ENCODE measurements at places on chromosomes 7 and 10.
A peak's percentile ranks its signal among the peaks of the same experiment; 100 is the strongest.

GRCh38 chr7:120856621-120857352 is 1.2 kb downstream of the TSPAN12 start:
- peak; percentile 42 for DNase-seq

- DNase-seq: no peak
Measured at GRCh38 chr7:112470194-112470593, 10.6 kb upstream of the LSMEM1 start.

DNA sequence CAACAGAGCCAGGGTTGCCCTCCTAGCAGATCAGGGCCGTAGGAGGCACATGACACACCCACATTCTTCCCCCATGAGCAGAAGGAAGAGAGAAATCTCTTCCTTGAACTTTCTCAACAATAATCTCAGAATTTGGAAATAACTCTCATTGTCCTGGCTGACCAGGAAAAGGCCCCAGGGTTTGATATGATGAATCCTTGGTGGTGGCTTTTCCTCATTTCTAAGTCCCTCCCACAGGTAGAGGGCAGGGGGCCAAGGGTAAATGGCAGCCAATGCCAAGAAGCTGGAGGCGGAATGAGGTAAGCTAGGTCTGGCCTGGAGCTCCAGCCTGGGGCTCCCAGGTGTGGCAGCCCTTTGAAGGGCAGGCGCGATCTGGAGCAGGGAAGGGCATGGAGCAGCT is 67.8 kb downstream of the GRB10 start:
- DNase-seq: no peak

DNA sequence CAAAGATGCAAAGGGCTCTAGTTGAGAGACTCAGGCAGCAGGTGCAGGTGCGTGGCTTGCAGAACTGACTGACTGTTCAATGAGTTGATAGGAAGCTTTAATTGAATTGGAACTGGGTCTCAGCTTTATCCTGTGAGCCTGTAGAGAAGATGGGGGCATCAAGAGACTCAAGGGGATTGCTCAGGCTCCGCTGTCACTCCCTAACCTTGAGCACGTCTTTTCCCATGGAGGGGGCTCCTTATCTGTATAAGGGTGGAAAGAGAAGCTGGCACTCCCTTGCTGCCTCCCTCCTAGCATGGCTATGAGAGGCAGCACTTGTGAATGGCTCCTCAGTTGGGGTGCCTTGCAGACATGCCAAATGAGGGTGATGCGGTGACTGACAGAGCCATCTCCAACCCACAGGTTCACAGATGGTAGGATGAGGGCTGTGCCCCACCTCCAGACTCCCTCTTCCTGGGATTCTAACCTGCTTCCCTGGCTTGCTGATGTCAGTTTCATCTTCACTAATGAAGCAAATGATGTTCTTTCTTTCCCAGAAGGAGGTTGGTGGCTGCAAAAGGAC is 12.4 kb upstream of the PLEKHA1 start:
- no peak for DNase-seq

- DNase-seq: no peak
Measured at GRCh38 chr7:3559278-3559677, 258.2 kb downstream of the SDK1 start.

GRCh38 chr7:1941464-1942242 is 271.6 kb downstream of the ELFN1 start:
- DNase-seq: no peak

DNA sequence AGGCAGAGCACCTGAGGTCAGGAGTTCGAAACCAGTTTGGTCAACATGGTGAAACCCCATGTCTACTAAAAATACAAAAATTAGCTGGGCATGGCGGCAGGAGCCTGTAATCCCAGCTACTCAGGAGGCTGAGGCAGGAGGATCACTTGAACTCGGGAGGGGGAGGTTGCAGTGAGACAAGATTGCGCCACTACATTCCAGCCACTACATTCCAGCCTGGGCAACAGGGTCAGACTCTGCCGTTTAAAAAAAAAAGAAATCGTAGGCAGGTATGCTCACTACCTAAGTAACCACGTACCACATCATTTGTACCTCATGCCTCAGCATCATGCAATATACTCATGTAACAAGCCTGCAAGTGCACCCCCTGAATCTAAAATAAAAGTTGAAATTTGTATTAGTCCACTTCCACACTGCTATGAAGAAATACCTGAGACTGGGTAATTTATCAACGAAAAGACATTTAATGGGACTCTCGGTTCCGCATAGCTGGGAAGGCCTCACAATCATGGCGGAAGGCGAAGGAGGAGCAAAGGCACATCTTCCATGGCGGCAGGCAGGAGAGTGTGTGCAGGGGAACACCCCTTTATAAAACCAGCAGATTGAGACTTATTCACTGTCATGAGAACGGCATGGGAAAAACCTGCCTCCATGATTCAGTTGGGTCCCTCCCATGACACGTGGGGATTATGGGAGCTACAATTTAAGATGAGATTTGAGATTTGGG is 8.1 kb upstream of the EIF4H start:
- no peak for DNase-seq

DNA sequence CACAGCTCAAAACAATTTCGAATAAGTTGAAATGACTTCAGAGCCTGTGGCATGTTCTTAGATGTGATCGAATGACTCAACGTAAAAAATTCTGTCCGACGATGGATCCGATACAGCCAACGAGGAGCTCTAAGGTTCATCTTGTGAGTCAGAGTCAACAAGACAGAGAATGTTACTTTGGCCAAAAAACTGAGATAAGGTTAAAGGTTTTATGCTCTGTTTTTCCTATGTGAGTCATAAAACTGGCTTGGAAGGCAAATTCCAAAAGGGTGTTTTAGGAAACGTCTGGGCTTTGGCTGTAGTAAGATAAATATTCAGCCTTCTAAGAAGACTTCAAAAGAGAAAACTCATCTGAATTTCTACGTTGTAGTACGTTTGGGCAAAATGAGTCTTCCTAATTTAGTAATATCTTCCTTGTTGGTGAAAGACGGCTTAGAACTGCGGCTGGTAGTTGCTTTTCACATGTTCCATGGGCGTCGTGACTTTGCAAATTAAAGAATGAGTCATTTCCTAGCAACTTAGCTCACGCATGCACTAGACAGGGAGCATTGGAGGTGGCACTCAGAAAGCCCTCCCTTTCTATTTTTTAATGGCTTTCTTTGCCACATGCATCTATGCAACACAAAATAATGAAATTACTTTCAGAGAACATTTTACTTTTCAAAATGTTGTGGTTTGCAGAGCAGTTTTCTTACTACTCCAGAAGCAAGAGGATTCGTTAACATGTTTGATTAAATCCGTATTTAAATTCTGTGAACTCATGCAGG is 28.2 kb downstream of the PFKP start:
- DNase-seq: no peak

DNA sequence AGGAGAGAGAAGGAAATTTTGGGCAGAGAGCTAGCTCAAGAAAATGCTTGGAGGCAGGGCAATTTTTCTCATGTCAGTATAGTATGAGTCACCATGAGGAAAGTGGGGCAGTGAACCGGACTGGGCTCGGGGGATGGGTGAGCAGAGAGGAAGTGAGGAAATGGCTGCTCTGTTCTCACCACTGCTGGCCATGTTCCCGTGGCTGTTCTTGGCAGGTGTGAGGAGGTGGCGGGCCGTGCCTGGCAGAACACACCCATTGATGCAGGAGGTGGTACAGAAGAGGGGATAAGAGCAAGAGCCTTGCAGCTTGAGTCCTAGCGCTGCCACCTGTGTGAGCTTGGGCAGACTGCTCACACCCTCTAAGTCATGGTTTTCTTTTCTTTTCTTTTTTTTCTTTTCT is 304.4 kb upstream of the LYZL1 start:
- no peak for DNase-seq

GRCh38 chr10:70753026-70753663 is 32.0 kb downstream of the TBATA start:
- DNase-seq: no peak

DNA sequence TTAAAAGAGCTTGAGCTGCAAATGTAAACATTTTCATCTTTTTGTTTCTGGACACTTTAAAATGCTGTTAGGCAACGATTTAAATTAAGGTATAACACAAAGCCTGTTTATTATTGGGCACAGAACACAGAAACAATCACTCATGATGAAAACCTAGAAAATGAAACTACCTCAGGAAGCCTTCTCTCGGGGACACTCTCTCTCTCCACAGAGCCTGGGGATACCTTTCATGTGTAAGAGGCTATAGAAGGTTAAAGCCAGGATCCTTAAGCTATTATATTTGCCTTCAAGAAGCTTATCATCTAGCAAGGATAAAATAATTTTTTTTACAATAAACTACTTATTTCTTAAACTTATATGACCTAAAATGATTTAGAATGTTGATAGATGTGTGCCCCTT is 194.1 kb downstream of the SKAP2 start:
- no peak for DNase-seq

DNA sequence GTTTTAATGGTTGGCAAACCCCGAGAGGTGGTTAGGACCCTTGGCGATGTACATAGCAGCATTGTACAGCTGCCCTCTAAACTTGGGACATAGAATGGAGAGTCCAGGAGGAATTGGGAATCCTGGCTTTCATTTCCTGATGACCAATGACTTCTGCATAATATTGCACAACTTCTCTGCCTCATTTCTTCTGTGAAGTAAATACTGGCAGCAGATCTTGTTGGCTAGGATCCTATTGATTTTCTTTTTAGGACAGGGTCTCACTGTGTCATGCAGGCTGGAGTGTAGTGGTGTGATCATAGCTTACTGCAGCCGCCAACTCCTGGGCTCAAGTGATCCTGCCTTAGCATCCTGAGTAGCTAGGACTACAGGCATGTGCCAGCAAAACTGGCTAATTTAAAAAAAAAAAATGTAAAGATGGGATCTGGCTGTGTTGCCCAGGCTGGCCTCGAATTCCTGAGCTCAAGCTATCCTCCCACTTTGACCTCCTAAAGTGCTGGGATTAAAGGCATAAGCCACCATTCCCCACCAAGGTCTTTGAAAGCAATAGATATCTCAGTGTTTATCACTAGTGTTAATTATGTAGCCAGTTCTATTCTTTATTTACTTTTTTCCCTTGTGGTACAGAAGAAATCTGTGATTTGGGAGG is 58.1 kb downstream of the PODXL start:
- DNase-seq: no peak

DNA sequence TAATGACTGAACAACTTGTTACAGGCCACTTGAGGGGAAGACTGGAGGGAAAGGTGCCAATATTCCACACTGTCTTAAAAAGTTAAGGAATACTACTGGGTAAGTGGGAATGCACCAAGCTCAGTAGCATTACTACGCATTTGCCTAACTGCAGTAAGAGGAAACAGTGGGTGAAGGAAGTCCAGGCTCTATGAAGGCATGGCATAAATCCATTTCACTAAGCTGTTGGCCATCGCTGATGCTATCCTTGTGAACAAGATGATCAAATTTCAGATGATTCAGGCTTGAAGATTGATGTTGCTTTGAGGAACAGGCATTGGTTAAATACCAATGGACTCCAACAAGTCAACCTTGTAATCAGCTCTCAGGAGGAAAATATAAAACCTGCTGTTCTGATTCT is 44.2 kb upstream of the TES start:
- no peak for DNase-seq

DNA sequence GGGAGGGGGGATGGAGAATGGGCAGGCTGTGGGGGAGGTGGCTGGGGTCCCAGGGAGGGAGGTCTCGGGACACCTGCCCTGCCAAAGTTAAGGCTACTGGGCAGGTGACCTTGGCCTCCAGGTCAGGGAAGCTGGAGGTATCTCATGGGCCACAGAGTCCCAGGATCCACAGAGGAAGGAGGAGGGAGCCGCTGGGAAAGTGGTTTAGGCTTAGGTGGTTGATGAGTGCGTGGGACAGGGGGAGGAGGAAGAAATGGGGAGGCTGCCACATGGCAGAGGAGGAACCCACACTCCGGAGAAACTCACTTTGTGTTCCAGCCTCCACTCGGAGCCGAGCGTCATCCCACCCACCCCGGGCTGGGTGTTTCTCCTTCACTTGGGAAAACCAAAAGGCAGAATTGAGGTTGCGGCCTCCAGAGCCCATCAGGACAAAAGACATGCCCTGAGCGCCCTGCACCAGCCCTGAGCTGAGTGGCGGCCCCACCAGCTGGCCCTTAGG is 46.1 kb downstream of the ASB13 start:
- no peak for DNase-seq

DNA sequence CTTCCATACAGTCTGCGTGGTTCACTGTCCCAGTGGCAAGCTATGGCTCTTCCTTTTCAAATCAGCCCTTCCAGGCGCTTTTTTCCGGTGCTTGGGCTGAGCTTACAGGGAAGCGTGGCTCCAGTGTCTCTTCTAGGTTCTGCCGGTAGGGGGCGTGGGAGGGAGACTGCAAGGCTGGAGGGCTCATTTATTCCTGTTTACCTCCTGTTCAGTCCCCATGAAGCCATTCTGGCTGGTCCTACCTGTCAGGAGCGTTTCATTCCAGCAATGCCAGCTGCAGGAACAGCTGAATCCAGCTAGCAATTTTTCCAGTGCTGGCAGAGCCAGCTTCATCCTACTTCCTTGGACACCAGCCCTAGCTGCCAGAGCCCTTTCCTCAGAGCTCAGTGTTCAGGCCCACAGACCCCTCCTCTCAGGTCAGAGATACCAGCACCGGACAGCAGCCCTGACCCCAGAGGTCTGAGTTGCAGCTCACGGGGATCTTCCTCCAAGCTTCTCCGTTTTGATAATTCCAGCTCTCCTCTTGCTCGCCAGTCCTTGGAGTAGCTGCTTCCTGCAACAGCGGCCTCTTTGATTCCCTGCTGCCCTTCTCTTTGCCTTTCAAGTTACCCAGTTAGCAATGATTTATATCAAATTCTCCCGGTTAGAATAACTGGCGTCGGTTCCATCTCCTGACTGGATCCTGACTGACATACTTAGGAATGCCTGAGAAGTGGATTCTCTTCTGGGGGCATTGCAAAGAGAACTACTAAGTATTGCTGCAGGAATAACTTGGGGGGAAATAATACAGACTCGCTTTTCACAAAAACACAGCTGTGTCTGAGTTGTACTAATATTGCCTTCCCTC is 129.8 kb downstream of the FRMD4A start:
- DNase-seq: no peak

GRCh38 chr10:85532773-85533172 is 833.8 kb downstream of the GRID1 start:
- DNase-seq: no peak

- no peak for DNase-seq
Measured at GRCh38 chr10:131560706-131561355, 249.3 kb upstream of the TCERG1L start.

- DNase-seq: no peak
Measured at GRCh38 chr7:43647673-43648472, 65.0 kb downstream of the STK17A start.

GRCh38 chr7:142301299-142301698 is 43.4 kb upstream of the PRSS58 start:
- no peak for DNase-seq

GRCh38 chr7:55150709-55151451 is 132.1 kb downstream of the EGFR start:
- no peak for DNase-seq

DNA sequence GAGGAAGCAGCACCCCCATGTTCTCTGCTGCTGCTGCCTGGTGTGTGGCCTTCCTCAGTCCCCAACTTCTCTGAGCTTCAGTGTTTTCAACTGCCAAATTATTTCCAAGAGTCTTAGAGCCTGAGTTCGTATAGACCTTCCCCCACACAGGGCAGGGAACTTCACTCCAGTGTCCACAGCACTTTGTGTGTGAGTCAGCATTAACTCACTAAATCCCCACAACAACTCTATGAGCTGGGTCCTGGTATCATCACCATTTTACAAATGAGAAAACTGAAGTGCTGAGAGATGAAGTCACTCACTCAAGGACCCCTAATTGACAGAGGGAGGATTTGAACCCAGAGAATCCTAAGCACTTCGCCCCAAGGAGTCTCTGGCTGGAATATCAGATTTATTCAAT is 48.3 kb downstream of the ADCYAP1R1 start:
- no peak for DNase-seq
